ENCODE measurements at places on chromosomes 11 and 22.

GRCh38 chr11:67270256-67271204, 4.3 kb downstream of the GRK2 start:
- DNase-seq = no peak

DNA sequence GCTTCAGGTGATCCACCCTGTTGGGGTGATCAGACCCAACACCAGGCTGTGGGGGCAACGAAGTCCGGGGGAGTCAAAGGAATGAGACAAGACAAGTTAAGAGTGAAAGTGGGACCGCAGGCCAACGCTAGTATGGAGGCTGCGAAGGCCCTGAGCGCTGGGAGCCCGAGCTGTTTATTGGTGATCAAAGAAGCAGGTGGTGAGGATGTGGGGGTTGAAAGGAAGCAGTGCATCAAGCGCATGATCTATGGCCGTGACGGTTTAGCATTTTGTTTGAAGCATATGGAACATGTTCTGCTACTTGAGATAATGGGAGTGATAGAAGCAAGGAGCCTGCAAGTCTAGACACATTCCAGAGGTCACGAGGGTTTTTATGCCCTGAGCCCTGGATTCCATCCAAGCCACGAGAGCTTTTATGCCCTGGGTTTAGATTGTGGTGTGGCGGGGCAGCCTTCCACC, 49.5 kb downstream of the MCHR1 start:
- no peak for DNase-seq

DNA sequence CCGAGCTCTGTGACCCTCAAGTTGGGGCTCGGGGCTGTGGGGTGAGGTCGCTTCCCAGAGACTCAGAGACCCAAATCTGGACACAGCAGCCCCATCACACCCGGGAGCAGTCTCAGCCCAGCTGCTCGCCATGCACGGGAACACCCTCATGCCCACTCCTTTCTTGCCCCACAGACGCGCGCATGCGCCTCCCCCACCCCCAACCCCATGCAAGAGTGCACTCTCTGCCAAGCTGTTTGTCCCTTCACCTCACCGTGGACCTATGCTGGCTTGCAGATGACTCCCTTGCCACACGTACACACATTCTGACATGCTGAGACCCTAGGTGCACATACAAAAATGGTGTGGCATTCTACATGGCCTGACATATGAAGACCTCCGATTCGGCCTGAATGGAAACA, 478 bp upstream of the CD248 start:
- DNase-seq = no peak

- DNase-seq = peak; percentile 63
Measured at GRCh38 chr11:117907276-117908108, 21.7 kb downstream of the TMPRSS13 start.

- no peak for DNase-seq
Measured at GRCh38 chr11:44565953-44566949, 788 bp downstream of the CD82 start.

GRCh38 chr11:24093375-24093774, 403.5 kb upstream of the LUZP2 start:
- no peak for DNase-seq

DNA sequence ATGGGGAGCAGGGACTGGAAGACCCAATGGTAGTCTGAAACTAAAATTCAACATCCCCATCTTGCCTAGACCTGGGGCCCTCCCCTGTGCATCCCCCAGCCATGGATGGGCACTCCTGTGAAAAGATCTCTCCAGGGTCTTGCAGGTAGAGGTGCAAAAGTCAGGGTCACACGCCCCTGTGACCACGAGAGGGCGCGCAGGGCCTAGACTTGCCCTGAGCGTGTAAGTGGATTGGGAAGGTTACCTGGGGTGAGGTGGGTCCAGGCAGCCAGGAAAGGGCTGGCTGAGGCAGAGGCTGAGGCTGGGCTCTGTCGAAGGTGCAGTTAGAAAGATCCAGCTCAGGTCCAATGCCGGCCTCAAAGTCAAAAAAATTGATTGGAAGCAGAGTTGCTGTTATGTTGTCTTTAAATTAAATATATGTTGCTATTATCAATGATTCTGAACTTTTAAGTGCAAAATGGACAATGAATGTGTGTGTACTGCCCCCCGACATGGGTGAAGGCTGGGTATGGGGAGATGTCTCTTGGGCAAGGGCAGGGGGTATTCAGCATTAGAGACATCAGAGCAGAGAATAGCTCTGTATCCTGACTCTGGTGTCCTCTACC, 4.8 kb upstream of the POU2F3 start:
- DNase-seq = peak; percentile 83

DNA sequence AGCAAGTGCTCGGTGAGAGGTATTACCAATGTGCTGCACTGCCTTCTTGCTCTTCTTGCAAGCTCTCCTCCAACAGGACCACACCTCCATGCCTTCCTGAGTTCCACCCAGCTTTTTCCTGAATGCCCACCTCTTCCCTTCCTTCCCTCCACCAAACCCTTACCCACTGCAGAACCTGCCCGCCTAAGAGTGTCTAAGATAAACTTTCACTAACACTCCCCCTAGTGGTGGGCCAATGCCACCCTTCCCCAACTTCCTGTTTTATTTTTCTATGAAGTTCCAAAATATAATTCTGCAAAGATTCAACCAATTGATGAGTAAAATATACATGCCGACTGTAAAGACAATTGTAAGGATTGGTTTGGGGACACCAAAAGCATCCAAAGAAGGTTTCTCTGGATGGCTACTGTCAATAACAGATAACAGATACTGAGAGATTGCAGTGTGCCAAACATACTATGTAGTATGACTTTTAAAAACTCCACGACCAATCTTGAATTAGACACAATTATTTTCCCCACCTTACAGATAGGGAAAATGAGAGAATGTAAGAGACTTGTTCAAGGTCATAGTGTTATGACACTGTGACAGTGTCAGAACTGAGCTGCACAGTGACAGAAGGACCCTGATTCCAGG, 38.6 kb upstream of the BMAL1 start:
- DNase-seq = peak; percentile 28

DNA sequence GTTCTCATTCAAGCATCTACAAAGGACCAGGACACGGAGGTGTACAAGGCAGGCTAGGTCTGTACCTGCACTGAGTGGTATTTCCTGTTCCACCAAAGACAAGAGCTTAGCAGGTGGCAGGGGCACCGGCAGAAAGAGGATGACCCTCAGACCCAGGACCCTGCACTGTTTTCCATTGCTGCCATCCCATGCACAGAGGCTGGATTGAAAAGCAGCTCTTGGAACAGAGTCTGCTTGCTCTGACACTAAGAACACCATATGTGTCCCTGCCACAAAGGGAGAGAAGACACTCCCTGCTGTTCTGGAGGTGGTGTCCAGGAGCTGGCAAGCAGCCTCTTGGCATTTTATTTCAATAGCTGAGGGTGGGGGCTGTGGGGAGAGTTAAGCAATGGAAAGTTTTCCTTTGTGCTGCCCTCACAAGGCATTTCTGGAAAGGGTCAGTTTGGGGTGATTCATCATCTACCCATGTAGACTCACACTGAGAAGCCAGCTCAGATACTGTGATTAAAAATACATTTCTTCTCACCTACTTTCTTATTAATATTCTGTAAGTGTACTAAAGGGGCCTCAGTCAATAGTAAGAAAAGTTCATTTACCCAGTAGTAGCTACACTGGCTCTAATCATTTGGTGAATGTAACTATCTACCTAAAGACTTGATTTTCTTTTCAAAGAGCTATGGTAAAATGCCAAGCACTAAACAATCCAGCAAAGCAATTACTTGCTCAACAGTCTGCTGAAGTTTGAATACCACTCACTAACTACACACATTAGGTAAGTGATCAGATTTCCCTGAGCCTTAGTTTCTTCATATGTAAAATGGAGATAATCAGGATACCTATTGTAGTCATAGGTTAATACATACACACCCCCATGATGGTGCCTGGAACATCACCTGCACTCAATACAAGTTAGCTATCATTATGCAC, 55.2 kb downstream of the SLC1A2 start:
- no peak for DNase-seq

DNA sequence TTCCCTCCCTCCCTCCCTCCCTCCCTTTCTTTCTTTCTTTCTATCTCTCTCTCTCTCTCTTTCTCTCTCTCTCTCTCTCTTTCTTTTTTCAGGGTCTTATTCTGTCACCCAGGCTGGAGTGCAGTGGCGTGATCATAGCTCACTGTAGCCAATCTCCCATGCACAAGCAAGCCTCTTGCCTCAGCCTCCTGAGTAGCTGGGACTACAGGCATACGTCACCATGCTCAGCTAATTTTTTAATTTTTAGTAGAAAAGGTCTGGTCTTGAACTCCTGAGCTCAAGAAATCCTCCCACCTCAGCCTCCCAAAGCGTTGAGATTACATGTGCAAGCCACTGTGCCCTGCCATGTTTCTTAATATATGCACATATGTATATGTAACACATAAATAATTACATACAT, 19.0 kb downstream of the TSKU start:
- no peak for DNase-seq

GRCh38 chr11:116164843-116165242, 607.9 kb downstream of the BUD13 start:
- DNase-seq = no peak

GRCh38 chr22:34281738-34282137, 361.5 kb upstream of the LARGE1 start:
- DNase-seq = no peak

DNA sequence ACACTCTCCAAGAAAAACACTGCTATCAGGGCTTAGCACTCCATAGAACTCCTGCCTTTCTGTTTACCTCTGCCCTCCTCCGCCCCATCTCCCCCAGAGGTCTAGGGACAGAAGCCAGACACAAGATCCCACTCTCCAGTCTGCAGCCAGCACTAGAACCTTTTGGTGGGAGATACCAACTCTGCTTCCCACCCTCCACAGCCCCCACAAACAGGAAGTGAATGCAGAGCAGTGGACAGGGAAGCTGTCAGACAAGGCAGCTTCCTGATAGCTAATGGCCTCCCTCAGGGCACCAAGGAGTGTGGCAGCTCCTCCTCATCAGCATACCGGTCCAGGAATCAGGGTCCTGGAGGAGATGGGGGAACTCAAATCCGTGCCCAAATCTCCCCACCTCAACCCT, 5.1 kb downstream of the SCN4B start:
- DNase-seq = no peak

DNA sequence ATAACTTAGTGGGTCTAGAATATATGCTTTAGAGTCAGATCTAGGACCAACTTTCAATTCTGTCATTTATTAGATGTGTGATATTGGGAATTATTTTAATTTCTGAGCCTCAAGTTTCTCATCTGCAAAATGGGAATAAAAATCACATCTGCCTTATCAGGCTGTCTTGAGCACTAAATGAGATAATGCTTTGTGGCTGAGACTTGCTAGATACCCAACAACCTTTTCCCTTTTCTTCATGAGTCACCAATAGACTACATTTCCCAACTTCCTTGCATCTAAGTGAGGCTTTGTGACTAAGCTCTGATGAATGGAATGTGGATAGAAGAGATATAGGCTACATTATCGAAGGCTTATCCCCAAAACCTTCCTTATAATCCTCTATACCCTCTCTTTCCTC, 220.7 kb upstream of the SESN3 start:
- no peak for DNase-seq

GRCh38 chr22:43356881-43357280, 13.7 kb upstream of the SCUBE1 start:
- no peak for DNase-seq

- peak; percentile 70 for DNase-seq
Measured at GRCh38 chr22:16917144-16918003, 90.6 kb downstream of the GAB4 start.

DNA sequence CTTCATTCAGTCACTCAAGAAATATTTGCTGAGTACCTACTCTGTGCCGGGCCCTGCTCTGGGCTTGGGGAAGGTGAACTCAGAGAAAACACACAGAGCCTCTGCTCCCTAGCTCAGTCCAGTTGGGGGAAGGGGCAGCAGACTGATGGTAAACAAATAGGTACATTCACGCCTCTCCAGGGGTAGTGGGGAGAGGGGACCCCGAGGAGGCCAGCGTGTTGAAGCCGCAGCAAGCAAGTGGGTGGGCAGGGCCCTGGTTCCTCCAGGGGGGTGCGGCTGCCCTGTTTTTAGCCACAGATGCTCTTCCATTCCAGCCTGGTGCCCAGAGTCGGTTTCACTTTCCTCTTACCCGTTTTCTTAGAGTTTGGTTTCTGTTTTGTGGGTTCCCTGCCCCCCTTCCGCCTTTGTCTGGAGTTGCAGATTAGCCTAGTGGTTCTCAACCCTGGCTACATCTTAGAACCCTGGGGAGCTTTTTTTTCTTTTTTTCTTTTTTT, 8.7 kb downstream of the DRAP1 start:
- peak; percentile 91 for DNase-seq

- no peak for DNase-seq
Measured at GRCh38 chr11:127059750-127060149, 59.2 kb upstream of the KIRREL3 start.

Measured in GM13976 (cell line).